ENCODE measurements at places on chromosomes 2 and 18.

GRCh38 chr2:176769021-176769420 is 443.6 kb upstream of the HNRNPA3 start:
- no peak for DNase-seq

- peak; percentile 69 for DNase-seq
Measured at GRCh38 chr2:168635065-168635577, 167.3 kb upstream of the NOSTRIN start.

- no peak for DNase-seq
Measured at GRCh38 chr2:85022232-85022631, 51.3 kb downstream of the KCMF1 start.

- DNase-seq, result no peak
Measured at GRCh38 chr18:48571639-48572384, 33.0 kb downstream of the CTIF start.

DNA sequence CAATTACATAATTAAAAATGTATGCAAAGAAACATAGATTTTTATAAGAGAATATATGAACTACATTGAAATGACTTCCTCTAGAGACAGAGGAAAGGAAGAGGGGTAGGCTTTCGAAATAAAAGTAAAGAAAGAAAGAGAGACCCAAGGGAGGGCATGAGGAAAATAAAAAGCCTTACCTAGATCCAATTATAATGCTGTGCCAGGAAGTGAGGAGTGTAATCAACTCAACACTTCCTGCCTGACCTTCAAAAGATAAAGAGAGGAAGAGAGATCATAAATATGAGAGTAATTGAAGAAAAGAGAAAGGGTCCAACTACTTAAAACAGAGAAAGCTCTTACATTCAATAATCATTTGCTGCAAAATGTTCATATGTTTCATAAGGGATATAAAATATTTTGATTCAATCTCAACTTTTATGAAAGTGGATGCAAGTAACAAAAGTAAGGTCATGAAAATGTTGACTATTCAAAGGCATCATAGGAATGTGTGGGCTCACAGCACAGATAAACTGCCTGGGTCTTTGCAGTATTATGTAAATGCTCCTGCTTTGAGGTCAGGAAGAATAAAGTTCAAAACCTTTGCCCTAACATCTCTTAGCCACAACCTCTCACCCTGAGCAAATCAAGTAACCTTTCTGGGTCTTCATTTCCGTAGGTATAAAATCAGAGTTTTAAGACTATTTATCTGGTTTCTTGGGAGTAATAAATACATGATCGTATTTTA is 1237.7 kb downstream of the LRP1B start:
- no peak for DNase-seq

- DNase-seq, result peak; percentile 70
Measured at GRCh38 chr2:128716299-128716721, 397.6 kb upstream of the HS6ST1 start.

DNA sequence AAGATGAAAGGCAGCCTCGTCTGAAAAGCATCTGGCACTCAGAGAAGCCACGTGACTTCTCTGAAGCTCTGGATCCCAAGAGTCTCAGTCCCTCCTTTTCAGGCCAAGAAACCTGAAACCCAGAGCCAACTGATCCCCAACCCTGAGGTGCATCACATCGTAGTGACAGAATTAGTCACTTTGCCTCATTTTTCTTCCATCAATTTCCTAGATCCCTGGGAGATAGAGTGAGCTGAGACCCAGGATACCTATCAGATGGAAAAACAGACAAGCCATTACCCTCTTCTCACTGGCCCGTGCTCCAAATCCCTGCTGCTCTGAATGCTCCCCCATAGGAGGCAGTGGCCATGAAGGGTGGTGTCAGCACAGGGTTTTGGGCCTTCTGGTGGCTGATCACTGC is 113.1 kb downstream of the ALK start:
- DNase-seq, result no peak
